T1000 (cell line): ENCODE measurements at places on chromosomes 7 and 10.
A peak's percentile ranks its signal among the peaks of the same experiment; 100 is the strongest.

DNA sequence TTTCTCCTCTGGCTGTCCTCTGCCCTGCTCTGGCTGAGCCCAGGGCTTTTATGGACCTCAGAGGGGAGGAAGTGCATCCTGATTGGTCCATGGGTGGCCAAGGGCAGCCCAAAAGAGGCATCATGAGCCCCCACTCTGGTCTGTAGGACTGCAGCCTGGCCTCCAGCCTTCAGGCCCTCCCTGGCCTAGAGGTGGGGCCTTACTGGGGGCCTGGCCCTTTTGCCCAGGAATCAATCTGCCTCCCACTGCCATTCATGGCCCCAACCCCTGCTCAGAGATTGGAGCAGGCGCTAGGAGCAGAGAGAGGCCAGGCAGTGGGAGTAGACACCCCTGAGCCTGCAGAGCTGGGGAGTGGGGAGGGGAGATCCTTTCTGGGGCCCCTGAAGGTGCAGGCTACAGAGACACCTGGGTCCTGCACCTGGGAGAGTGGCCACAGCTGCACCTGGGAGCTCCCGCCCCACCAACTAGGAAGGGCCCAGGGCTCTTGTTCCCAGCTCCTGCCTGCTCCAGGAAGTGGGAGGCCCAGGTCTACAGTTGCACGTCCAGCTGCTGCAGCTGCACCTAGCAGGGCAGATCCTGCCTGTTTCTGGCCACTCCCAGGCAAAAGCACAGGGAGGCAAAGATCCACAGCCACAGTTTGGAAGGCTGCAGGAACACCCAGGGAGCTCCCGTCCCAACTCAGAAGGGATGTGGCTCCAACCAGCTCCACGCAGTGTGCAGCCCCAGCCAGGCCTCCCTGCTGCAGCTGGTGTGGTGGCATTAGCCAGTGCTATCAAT is 6.4 kb upstream of the DYNC2I1 start:
- DNase-seq, result no peak

DNA sequence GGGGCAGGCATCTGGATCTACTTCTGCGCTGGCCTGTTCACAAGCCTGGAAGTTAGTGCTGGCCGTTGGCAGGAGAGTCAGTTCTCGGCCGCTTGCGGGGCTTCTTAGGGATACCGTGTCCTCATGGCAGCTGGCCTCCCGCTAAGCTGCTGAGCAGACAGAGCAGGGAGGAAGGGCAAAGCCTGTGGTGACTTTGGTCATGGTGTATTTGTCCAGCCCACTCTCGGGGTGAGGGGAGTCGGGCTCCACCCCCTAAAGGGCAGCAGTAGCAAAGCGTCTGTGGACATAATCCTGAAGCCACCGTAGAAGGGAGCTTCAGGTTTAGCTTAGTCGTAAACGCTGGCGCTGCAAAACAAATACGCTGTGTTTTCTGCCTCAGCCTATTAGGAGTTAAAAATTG is 12.2 kb downstream of the UBE3C start:
- no peak for DNase-seq

GRCh38 chr10:129851941-129852640 is 112.0 kb downstream of the EBF3 start:
- no peak for DNase-seq

DNA sequence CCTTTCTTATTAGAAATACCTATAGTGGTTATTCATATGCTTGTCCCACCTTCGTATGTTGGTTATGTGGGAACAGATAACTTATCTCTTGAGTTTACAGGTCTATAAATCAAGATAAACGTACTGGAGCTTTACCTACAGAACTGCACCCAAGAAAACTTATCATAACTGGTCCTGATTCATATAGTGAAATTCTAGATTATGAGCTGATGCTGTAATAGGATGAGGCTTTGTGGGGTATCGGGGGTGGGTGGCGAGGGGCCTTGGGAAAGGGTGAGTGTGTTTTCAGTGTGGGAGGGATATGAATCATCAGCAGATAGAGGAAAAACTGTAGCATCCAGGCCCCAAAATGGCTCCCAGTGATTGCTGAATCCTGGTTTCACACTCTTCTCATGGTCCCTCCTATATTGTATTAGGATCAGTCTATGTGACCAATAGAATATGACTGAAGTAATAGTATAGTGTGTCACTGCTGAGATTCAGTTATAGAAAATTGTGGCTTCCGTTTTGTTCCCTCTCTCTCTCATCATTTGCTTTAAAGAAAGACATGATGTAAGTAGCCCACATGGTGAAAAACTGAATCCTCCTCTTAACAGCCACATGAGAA is 706.8 kb upstream of the LRRTM3 start:
- DNase-seq, result no peak

DNA sequence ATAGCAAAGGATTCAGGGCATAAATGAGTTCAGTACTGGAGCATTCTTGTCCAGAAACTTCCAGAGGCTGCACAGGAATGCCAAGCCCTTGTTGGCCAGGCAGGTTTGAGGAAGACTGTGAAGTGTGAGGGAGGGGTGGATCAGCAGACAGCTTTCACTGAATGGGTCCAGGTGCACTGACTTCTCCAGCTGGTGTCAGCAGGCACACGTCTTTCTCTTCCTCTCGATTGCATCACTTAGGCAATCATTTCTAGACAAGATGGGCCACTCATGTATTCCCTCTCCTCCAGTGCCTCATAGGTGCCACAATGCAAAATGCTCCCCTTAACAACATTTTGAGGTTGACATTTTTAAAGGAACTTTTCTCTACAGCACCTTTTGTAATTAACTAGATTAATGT is 15.6 kb upstream of the PLEKHS1 start:
- DNase-seq, result no peak

DNA sequence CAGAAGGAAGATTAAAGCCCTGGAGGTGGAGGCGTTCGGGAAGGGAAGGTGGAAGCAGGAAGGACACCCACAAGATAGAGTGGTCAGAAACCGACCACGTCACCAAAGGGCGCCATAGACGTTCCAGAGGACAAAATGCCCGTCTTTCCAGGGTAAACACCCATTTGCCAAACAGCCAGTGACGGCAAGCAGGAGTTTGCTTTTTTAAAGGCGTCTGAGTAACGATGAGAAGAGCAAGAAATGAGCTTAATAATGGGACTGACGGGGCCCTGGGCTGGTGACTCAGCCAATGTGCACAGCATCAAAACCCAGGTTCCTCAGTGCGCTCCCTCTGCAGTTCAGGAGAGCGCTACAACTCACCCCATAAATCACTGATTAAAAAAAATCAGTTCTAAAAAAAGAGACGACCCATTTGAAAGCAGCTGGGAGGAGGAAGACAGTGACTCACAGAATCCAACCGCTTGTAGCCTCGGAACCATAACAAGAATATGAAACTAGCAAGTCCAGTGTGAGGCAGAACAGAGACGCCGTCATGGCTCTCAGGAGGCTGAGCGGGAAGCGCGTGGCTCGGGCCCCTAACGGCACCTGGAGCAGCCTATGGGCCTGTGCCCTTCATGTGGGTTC is 5.9 kb downstream of the DIP2C start:
- DNase-seq, result peak; percentile 49

GRCh38 chr10:69636273-69636575 is 6.2 kb downstream of the FAM241B start:
- no peak for DNase-seq

- DNase-seq, result no peak
Measured at GRCh38 chr10:100339236-100339635, 7.8 kb upstream of the SCD start.

DNA sequence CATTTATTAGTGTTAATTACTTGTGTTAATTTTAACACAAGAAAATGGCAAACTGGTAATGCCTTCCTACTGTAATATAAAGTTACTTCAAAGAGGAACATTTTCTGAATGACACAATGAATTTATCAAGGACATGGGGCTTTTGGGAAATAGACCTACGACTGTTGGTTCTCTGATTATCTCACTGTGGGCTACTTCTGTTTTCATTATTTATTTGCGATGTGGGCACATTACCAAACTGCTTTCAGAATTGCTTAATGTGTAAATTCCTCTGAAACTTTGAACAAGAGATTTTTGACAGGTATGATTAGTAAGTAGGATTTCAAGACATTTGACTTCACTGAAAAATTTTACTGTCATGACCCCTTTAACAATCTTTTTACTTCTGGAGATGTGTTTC is 535.6 kb downstream of the CNTNAP2 start:
- no peak for DNase-seq

- DNase-seq, result no peak
Measured at GRCh38 chr7:10802011-10802410, 171.7 kb upstream of the PHF14 start.

DNA sequence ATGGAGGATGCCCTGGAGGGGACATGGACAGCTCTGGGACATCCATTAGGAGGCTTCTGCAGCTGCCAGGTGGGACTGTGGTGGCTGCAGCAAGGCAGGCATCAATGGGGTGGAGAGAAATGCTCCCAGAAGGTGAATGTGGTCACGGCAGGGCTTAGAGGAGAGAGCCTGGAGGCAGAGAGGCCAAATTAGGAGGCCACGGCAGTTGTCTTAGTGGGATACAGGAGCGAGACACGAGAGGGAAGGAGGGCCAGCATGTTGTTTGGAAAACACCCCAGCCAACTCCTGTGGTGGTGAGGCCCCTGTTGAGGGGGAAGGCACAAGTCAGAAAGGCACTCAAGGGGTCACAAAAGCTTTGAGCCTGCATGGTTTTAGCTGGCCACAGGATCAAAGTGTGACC is 14.6 kb upstream of the ECHDC3 start:
- DNase-seq, result no peak

GRCh38 chr7:44372560-44373417 is 47.4 kb upstream of the CAMK2B start:
- DNase-seq, result no peak

DNA sequence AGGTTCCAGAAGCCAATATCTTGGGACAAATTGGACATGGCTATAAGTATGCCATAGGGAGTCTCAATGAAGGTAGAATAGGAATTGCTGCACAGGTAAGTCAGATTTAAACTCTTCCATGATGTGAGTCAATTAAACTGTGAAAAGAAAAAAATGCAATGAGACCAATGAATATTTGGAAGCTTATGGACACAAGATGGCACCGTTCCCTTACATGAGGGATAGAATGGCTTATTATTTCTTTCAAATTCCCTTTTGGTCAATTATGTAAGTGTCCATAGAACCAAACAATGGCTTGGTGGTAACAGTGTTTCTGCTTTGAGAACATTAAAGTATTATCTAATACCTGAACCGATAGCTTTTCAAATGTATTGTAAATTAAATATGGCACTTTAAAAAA is 35.6 kb downstream of the ACADSB start:
- DNase-seq, result no peak

DNA sequence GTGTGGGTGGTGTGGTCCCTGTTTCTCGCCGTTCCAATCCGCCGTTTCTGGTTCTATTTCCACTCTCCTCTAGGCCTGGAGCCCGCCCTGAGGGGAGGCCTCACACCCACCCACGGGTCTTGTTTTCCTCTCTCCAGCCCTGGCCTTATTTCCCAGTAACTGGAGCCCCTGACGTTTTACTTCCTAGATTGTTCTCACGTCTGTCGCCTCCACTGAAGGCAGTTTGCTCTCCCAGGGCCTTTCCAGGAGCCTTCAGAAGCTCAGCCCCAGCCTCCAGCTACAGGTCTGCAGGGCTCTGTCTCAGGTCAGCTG is 30.6 kb downstream of the CFAP46 start:
- DNase-seq, result no peak

DNA sequence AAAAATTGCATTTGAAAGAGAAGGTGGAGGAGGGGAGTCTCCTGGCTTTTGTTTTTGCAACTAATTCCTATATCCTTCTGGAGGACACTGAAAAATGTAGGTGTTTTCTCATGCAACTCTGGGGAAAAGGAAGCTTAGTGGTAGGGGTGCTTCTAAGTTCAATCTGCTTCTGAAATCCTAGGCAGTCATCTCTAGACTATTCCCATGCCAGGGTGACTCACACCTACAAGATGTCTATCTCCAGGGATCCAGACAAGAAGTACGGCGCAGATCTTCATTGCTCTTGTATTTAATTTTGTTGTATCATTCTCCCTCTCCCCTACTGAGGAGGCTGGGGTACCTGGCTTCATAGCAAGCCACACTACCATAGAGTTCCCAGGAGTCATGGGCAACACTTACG is 258.8 kb downstream of the PHF14 start:
- DNase-seq, result no peak

GRCh38 chr7:69814421-69814962 is 216.2 kb downstream of the AUTS2 start:
- DNase-seq, result no peak

DNA sequence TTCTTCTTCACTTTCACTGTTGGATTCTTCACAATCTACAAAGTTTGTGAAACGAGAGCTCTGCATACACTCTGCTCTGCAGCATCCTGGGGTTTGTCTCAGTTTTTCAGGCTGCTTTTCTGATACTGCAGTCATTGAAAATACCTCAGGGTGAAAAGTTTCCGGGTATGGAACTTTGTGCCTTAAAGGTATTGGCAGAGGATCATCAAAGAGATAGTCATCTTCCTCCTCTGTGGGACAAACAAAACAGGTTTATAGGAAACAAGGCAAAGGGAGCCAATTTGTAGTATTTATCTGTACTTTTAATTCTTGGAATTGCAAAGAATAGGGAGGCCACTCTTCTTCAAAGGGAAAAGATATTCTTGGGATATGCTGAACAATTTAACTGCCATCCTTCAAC is 30.4 kb downstream of the SUV39H2 start:
- DNase-seq, result no peak

- no peak for DNase-seq
Measured at GRCh38 chr7:18529239-18529638, 33.7 kb downstream of the HDAC9 start.

- no peak for DNase-seq
Measured at GRCh38 chr10:63619426-63619825, 98.2 kb downstream of the REEP3 start.

- DNase-seq, result no peak
Measured at GRCh38 chr7:30968747-30969603, 5.2 kb downstream of the GHRHR start.

DNA sequence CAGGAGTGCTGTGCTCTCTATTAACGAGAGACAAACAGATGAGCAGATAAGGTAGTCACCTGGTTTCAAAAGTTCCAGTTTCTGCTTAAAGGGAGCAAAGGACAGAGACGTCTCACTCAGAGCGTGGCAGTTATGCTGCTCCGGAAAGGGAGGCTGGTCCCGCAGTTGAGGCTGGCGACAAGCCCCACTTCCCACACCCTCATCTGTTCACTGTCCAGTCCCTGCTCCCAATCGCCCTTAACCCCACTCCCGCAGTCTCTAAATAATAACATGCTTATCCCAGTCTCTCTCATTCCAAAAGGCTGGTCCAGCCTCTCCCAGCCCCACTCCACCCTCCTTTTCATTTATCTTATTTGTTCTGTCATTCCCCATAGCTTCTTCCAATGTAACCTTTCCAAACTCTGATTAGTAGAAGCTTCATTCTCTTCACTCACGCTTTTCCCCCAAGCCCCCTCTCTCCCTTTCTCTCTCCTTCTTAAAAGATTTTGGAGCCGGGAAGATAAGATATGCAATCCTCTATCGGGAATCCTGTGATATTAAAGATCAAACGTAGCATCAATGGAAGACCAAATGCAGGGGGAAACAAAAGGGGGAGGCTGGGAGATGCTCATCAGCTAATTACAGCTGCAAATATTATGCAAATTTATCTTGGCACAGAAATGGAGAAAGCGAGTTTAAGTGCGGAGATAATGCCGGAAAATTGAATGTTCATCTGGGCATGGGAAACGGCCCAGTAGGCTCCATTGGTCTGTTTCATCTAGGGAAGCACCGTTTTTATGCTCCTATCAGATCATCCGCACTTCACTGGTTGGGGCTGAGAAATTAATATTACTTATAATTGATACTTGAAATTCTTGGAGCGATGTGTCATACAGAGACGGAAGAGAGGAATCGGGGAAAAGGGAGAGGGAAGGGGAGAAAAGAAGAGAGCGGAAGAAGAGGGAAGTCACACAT is 16.3 kb upstream of the GATA3 start:
- DNase-seq, result no peak

GRCh38 chr10:59748834-59749233 is 4.4 kb downstream of the MRLN start:
- DNase-seq, result no peak
